GM12864 (cell line): ENCODE measurements at places on chromosomes 5 and 9.

GRCh38 chr5:9156282-9156681 lies 389.6 kb downstream of the SEMA5A start:
- peak; percentile 5 for DNase-seq

DNA sequence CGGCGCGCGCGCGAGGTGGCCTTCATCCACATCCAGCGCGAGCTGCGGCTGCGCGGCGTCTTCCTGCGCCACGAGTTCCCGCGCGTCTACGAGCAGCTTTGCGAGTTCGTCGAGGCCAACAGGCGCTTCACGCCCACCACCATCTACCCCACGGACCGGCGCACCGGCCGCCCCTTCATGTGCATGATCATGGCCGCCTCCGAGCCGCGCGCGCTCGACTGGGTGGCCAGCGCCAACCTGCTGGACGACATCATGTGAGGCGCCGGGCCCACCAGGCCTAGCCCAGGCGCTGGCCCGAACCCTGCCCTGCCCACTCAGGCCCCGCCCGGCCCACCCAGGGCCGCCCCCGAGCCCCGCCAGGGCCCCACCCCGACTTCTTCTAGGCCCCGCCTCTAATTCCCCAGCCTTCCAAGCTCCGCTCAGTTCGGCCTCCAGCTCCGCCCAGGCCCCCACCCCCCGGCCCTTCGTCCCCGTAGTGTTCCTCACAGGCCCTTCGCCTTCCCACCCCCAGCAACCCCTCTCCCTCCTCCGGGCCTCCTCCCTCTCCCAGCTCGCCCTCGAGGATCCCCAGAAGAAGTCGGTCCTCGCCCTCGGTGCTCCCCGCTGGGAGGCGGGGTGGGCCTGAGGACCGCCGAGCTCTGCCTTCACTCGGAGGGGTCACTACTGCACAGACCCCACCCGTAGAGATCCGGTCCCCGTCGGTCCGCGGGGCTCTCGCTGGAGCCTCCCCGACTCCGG lies 2.0 kb upstream of the PHPT1 start:
- DNase-seq, result no peak

GRCh38 chr5:73776405-73776804 lies 150.4 kb downstream of the ARHGEF28 start:
- no peak for DNase-seq

GRCh38 chr5:154813736-154814135 lies 36.7 kb downstream of the FAXDC2 start:
- no peak for DNase-seq

DNA sequence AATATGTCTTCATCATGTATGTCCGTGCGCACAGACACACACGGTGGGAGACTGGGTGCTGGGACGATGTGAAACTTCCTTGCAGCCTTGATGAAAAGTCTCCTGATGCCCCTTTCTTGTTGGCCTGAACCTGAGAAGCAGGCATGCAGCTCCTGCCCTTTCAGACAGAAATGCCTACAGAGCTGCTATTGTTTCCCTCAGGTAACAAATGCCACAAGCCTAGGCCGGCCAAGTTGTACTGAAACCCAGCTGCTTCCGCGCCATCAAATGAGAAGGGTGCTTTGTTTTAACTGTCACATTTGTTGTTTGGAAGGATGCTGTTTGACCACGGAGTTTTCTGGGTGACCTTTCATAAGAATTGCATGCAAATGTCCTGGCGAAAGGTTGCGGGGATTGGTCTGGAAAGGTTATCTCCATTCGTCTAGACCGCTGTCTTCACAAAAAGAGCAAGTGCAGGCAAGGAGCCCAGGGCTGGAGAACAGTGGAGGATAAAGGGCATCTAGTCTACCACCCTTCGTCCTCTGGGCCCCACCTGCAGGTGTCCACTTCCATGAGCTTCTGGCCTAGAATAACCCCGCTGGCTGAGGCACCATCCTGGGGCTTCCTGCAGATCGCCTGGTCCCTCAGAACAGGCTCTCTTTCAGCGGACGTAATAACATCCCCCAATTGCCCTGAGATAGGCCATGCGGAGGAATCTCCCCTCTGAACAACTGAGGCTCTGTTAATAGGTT lies 197.2 kb downstream of the SEMA6A start:
- DNase-seq, result no peak

DNA sequence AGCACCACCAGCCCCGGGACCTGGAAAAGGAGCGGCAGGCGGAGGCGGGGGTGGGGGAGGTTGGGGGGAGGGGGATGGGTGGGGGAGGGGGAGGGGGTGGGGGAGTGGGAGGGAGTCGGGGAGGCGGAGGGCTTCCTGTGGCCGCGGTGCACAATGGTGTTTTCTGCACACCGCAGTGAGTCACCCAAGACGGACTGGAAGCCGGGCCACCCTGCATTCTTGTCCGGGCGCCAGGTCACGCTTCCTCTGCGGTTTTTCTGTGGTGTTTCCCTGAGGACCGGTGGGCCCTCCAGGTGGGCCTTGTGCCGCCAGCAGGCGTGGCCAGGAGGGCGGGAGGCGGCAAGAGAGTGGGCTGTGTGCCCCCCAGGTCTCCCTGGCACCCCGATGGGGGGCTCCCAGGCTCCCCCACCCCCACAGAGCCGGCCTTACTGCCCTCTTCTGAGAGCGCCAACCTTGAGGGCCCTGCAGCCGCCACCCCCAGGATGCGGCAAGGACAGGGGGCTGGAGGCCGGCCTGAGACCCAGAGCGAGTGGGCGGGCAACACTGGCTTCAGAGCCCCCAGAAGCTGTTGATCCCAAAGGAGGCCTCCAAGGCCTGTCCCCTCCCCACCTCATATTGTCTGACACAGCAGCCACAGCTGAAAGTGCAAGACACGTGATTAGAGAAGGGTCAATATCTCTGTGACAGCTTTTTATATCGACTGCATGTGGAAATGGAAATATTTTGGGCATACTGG lies 11.1 kb downstream of the EXD3 start:
- DNase-seq, result peak; percentile 46

GRCh38 chr9:92026206-92027002 lies 76.4 kb upstream of the ROR2 start:
- DNase-seq, result no peak
